ENCODE measurements at places on chromosomes 12 and 14. TPM values are rescaled to one million over a fixed set of nuclear protein-coding genes. Genes with fewer than 3 reads are reported as not detected.

SLCO1B1 gene
- total RNA-seq: 0.63 TPM

SIX6 gene
- total RNA-seq: not detected

JAG2 gene
- total RNA-seq: 24.0 TPM

GCN1 gene
- 68.5 TPM for total RNA-seq

GPR137C gene
- total RNA-seq: 0.05 TPM

TIMELESS gene
- total RNA-seq: 34.3 TPM

TAS2R9 gene
- not detected for total RNA-seq

PRH2 gene
- total RNA-seq: not detected

CLMN gene
- 7.4 TPM for total RNA-seq

ZNF641 gene
- 6.0 TPM for total RNA-seq

Measured in A549 treated with Hydrocortisone at 1 μM for 4 hours (cell line).